T-helper 17 cell (primary cell): ENCODE measurements at places on chromosomes 11 and 22.

DNA sequence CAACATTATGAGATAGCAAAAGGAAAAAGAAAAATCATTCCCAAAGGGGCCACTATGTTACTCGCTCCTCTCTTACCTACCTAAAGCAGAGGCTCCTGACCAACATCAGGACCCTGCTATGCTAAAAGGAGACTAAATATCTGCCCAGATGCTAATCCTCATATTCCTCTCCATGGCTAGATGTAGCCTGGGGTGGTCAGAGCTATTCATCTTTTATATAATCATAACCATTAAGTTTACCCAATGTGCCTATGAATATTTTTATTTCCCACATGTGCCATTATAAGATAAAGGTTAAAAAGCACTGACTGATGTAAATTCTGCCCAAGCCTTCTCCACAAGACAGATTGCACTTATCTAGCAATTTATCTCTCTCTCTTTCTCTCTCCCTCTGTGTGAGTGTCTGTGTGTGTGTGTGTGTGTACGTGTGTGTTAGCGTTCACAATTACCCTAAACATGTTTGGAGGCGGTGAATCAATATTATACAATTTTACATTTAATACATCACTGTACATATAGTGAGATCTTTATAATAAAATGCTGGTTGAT lies 41.2 kb upstream of the ANO5 start:
- H3K27me3 ChIP-seq = no peaks in the 10 kb centered on the region
- no peaks in the 10 kb centered on the region for H3K36me3 ChIP-seq
- no peak overlapping the region for H3K4me3 ChIP-seq
- H3K4me1 ChIP-seq = no peaks in the 10 kb centered on the region

DNA sequence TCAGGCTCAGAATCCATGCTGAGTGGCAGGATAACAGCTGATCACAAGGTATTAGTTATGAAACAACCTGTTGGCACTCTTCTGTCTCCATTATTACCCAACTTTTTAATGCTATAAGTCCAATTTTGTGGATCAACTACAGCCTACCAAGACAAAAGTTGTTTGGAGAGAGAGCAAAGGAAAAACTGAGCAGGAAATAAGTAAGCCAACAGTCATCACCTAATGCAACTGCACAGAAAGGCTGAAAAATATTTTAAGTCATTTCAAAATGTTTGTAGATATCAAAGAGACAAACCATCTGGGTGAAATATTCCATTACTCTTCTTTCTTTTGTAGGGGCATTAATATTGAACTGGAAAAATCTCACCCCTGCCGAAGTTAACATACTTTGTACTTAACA lies 41.6 kb downstream of the FDX1 start:
- H3K4me1 ChIP-seq = no peaks in the 10 kb centered on the region
- H3K36me3 ChIP-seq = no peaks in the 10 kb centered on the region
- H3K27me3 ChIP-seq = no peaks in the 10 kb centered on the region
- DNase-seq = no peak

GRCh38 chr11:12134236-12134585 lies 23.8 kb downstream of the MICAL2 start:
- no peaks in the 10 kb centered on the region for H3K27me3 ChIP-seq
- DNase-seq = no peak

DNA sequence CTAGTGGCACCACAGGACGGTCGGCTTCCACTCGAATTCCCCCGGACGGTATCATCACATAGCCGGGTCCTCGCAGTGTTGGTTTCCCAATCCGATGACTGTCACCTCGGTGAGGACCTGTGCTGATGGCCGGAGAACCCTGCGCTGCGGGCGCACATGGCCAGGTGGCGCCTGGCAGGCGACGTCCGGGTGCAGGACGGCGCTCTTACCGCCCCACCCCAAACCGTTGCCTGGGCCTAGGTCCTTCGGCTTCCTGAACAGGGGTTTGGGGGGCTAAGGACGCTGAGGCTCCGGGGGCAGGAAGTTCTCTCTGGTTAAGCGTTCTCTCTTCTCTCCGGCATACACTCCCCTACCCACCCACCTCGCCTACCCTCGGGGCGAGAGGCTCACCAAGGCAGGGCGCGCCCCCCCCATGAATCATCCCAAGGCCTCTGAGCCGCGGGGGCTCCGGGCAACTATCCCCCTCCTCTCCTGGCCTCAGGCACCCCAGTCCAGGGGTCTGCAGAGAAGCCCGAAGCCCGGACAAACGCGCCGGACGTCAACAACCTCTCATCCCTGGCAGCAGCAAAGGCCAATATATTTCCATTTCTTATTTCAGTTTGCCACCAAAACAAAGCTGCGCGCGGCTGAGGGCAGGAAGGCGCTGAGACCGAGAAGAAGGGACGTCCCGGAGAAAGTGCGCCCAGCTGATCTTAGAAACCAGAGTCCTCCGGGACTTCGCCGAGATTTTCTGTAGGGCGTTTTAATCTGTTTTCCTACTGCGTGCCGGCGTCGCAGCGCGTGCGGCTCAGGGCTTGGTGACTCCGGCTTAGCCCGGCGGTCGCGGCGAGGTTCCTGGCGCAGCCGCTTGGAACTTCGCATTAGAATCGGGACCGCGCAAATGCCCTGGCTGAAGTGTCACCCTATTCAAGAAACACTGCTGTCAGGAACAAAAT lies 5.6 kb downstream of the ALX4 start:
- H3K4me3 ChIP-seq = peak overlapping the region; percentile 93
- peaks cover 23% of the 10 kb centered on the region for H3K4me1 ChIP-seq
- no peak for DNase-seq
- H3K27ac ChIP-seq = peak overlapping the region; percentile 2
- H3K27me3 ChIP-seq = peaks cover 94% of the 10 kb centered on the region

- H3K27ac ChIP-seq = no peak overlapping the region
- H3K36me3 ChIP-seq = no peaks in the 10 kb centered on the region
- H3K27me3 ChIP-seq = no peaks in the 10 kb centered on the region
- DNase-seq = no peak
These were observed 287.9 kb downstream of the SWAP70 start for GRCh38 chr11:9951807-9952206.

DNA sequence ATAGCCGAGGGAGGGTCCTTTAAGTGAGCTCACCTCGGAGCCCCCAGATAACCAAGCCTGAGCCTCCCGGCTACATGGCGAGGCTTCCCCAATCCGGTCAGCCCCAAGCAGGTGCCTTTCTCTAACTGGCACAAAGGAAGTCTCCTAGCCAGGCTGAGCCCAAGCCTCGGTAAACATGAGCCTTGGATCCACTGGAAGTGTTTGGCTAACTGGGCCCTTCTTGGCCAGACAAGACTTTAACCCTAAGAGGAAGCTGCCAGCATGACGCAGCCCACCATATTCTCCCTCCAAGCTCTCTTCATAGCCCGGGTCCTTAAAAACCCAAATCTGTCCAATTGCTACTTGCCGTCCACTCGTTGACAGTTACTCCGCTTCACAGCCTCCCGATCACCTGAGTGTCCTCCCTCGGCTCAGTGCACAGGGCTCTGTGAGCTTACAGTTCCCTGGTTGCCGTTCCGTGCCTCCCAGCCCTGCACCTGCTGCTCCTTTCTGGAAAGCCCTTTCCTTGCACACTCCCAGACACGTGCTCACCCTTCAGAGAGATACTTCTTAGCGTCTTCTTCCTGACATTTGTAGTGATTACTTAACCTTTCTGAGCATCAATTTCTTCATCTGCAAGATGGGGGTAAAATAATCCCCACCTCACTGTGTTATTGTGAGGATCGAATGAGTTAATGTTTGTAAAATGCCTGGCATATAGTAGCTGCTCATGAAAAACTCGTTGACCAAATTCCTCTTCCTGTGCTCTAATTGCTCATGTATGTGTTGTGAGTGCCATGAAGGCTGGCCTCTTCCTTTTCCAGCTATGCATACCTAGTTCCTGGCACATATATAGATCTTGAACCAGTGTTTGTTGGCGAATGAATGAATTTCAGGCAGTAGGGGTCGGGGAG lies 25.6 kb downstream of the TXN2 start:
- H3K27ac ChIP-seq = peak overlapping the region; percentile 62
- H3K36me3 ChIP-seq = no peaks in the 10 kb centered on the region
- H3K4me3 ChIP-seq = peak overlapping the region; percentile 77
- H3K27me3 ChIP-seq = no peaks in the 10 kb centered on the region

DNA sequence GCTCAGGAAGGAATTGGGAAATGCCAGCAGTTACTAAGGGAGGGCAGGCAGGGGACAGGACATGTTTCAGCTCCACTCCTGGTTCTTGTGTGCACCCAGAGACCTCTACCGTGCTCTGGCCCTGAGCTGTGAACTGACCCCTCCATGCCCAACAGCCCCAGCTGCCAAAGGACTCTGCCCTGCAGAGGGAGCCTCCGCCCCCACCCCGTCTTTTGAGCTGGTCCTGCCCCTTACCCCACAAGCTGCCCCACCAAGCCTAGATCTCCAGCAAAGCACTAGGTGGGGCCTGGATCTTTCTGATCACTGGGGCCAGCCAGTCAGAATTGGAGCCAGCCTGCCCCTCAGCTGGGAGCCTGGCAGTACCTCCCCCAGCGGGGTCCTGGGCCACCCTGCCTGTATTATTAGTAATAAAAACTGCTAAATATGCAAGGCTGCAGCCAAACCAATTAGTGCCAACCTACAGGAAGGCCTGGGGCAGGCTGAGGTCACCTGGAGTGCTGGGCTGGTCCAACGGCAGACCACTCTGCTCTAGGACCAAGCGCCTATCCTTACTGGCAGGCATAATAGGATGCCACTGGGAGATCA lies 23.9 kb upstream of the DRICH1 start:
- H3K4me1 ChIP-seq = peaks cover 2% of the 10 kb centered on the region
- H3K27ac ChIP-seq = no peak overlapping the region
- DNase-seq = no peak
- no peaks in the 10 kb centered on the region for H3K27me3 ChIP-seq
- H3K4me3 ChIP-seq = no peak overlapping the region

- DNase-seq = no peak
- no peaks in the 10 kb centered on the region for H3K36me3 ChIP-seq
- peaks cover 10% of the 10 kb centered on the region for H3K27me3 ChIP-seq
- H3K4me1 ChIP-seq = peaks cover 38% of the 10 kb centered on the region
These were observed 1.3 kb downstream of the PARVB start for GRCh38 chr22:44025171-44026065.

GRCh38 chr11:130428316-130429119 lies at the start of gene ADAMTS8:
TSS of gene ADAMTS8 (minus strand) at chr11:130428609. CDS start at chr11:130428286, 323 bp downstream.
- no peak for DNase-seq
- no peak within 1 kb of the TSS for H3K27ac ChIP-seq
- peaks cover 66% of the 10 kb centered on the region for H3K27me3 ChIP-seq
- peaks cover 7% of the 10 kb centered on the region for H3K36me3 ChIP-seq
- peaks cover 9% of the 10 kb centered on the region for H3K4me1 ChIP-seq
- peak within 1 kb of the TSS; percentile 78 for H3K4me3 ChIP-seq

- H3K36me3 ChIP-seq = no peaks in the 10 kb centered on the region
- no peak for DNase-seq
- H3K27me3 ChIP-seq = peaks cover 39% of the 10 kb centered on the region
- H3K4me3 ChIP-seq = peak overlapping the region; percentile 87
These were observed 53.3 kb downstream of the WNT11 start for GRCh38 chr11:76152741-76153570.

GRCh38 chr22:50148991-50149721 lies 21.4 kb upstream of the PANX2 start:
- peak; percentile 65 for DNase-seq
- peaks cover 10% of the 10 kb centered on the region for H3K27me3 ChIP-seq
- no peaks in the 10 kb centered on the region for H3K36me3 ChIP-seq
- no peak overlapping the region for H3K27ac ChIP-seq

DNA sequence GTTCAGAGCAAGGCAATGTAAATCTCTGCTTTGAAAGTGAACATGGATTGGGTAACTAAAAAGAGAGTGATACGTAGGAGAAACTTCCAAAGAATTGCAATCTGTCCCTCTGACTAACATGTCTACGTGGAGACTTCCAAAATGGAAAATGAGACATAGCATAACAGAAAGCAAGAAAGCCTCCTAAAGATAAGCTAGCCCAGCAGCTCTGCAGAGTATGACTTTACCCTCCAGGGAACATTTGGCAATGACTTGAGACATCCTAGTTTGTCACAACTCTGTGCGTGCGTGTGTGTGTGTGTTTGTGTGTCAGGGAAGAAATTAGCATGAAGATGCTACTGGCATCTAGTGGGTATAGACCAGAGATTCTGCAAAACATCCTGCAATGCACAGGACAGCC lies 817.4 kb downstream of the NTM start:
- no peaks in the 10 kb centered on the region for H3K36me3 ChIP-seq
- no peak overlapping the region for H3K4me3 ChIP-seq
- DNase-seq = no peak
- no peaks in the 10 kb centered on the region for H3K4me1 ChIP-seq
- no peak overlapping the region for H3K27ac ChIP-seq
- H3K27me3 ChIP-seq = no peaks in the 10 kb centered on the region

DNA sequence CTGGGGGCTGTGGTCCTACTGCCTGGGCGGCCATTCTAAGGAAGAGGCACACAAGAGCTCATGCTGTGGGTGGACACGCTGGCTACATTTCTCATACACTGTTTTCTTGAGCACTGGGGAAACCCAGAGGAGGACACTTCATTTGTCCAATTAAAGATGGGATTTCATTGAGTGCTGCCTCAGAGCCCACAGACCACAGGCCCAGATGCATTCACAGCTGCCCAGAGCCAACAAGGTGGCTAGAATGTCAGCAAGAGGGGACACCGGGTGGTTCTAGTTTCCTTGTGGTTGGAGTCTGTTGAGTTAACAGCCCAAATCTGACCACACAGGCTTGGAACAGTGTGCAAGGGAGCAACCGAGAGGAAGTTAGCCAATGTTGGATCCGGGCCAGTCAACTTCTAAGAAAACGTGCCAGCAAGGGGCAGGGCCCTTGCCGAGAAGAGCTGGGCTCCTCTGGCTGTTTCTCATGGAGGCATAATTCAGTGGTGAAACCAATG lies 35.0 kb upstream of the SORL1 start:
- H3K4me3 ChIP-seq = peak overlapping the region; percentile 50
- peak overlapping the region; percentile 95 for H3K27ac ChIP-seq
- H3K4me1 ChIP-seq = peaks cover 39% of the 10 kb centered on the region
- no peak for DNase-seq

- H3K36me3 ChIP-seq = peaks cover 7% of the 10 kb centered on the region
- peaks cover 16% of the 10 kb centered on the region for H3K4me1 ChIP-seq
- H3K27me3 ChIP-seq = peaks cover 37% of the 10 kb centered on the region
- H3K4me3 ChIP-seq = no peak overlapping the region
- no peak overlapping the region for H3K27ac ChIP-seq
- no peak for DNase-seq
These were observed 50.5 kb upstream of the WNT7B start for GRCh38 chr22:46027211-46028105.

DNA sequence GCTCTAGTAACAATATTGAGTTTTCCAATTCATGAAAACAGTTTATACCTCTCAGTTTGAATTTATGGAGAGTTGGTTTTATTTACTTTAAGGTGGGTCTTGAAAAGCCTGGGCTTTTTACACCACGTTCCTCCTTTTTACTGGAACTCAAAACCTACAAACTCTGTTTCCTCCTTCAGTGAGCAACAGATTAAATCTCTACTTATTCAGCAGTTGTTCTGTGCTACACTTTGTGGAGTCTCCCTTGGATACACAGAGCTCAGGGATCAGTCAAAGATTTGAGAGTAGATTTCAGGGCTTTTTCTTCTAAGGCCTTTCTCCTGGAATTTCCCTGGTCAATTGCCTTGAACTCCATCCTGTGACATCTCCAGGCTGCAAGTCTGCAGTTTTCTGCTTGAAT lies 3.5 kb downstream of the NXPE1 start:
- no peak overlapping the region for H3K4me3 ChIP-seq
- H3K27ac ChIP-seq = no peak overlapping the region
- H3K4me1 ChIP-seq = no peaks in the 10 kb centered on the region
- peaks cover 12% of the 10 kb centered on the region for H3K27me3 ChIP-seq
